ENCODE measurements at places on chromosomes 16 and 17. TPM values are rescaled to one million over a fixed set of nuclear protein-coding genes. Genes with fewer than 3 reads are reported as not detected.
A peak's percentile ranks its signal among the peaks of the same experiment; 100 is the strongest.

DNA sequence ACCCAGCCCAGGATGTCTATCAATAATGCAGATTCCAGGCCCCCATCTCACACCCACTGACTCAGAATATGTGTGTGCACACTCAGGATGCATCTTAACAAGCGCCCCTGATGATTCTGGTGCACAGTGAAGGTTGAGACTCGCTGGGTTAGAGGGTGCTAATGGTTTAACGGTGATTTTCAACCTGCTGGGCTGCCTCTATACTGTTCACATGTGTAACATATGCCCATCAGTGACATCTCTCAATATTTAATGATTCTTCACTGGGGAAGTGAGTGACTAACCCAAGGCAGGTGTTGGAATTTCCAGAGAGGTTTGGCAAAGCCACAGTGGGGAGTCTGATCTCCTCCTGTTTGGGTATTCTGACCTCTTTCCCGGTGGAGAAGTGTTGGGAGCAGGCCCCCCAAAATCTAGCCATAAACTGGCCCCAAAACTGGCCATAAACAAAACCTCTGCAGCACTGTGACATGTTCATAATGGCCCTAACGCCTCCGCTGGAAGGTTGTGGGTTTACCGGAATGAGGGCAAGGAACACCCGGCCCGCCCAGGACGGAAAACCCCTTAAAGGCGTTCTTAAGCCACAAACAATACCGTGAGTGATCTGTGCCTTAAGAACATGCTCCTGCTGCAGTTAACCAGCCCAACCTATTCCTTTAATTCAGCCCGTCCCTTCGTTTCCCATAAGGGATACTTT lies 4.1 kb upstream of the DOC2B start:
- DNase-seq: no peak

GRCh38 chr16:29812754-29813643 lies 1.0 kb downstream of the PRRT2 start:
- DNase-seq: no peak

- no peak for DNase-seq
Measured at GRCh38 chr16:8924214-8924613, 39.5 kb downstream of the USP7 start.

DNA sequence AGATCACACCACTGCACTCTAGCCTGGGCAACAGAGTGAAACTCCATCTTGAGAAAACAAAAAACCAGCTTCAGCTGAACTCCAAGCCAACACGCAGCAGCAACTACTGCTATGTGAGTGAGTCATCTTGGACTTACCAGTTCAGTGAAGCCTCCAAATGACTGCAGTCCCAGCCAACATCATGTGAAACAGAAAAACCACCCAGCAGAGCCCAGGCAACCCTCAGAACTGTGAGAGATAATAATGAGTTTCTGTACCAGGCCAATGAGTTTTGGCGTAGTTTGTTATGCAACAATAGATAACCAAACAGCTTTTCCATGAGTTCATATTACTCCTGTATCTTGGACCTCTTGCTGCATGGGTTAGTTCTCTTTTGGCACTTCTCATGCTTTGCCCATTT lies 23.3 kb downstream of the PHF12 start:
- no peak for DNase-seq

GRCh38 chr16:31093132-31093703 lies 1.4 kb downstream of the VKORC1 start:
- DNase-seq: no peak

GRCh38 chr16:87332150-87332549 lies 15.0 kb upstream of the C16orf95 start:
- DNase-seq: no peak

DNA sequence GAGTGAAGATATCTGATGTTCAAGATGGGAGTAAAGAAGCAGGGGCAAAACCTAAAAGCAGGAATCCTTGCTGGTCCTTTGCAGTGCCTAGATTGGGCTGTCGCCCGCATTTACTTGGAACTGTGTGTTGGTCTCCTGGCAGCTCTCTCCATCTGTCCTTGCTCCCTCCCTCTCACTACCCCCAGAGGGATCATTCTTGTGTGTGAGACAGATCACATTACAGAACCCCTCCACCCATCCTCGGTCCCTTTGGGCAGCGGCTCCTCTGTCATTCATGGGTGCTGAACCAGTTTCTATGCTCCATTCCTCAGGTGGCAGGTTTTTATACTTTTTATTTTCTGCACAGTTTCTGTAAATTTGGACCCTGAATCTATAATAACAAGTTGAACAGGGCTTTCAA lies 99.4 kb upstream of the MYOCD start:
- no peak for DNase-seq

DNA sequence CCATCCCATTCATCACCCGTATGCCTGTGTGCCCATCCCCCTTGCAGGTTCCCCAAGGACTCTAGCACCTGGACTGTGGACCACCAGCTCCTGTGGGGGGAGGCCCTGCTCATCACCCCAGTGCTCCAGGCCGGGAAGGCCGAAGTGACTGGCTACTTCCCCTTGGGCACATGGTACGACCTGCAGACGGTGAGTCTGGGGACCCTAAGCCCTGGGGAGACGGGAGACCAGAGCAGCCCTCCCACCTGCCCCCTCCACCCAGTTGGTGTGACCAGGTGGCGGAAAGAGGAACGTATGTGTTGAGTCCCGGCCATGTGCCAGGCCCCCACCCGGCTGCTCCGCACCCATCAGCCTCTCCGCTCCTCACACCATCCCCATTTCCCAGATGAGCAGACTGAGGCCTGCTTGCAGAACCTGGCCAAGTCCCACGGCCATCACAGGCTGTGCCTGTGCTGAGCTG lies 15.6 kb downstream of the GAA start:
- DNase-seq: no peak

DNA sequence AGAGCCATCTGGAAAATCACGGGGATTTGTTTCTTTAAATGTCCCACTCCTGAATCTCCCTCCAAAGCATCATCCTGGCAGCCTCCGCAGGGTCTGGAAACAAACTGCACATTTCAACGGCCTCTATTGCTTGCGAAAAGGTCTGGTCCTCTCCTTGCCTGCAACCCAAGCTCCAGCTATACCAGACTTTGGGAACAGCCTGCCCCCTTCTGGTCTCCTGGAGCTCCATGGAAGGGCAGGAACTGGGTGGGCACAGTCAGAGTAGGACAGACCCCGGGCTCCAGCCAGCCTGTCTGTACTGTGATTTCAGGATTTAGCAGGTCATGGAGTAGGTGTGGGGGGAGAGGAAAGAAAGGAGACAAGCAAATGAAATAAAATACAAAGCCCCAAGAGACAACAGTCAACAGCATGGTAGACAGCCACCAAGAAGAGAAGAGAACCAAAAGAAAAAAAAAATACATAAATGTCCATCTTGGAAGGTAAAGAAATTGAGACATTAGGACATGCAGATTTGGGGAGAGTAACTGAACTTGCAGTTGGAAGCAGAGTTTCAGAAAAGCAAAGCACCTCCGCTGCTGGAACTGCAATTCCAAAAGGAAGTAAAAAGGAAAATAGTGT lies 2.7 kb downstream of the XYLT1 start:
- DNase-seq: peak; percentile 71

- no peak for DNase-seq
Measured at GRCh38 chr17:78838574-78839005, 2.0 kb downstream of the USP36 start.

The NPIPB9 gene
- total RNA-seq: 3.7 TPM

The ASIC2 gene
- not detected for total RNA-seq

The OTOP3 gene
- not detected for total RNA-seq

The UNC45B gene
- total RNA-seq: not detected
